ENCODE measurements at places on chromosomes 5 and 9. TPM values are rescaled to one million over a fixed set of nuclear protein-coding genes. Genes with fewer than 3 reads are reported as not detected.

GRCh38 chr9:19387317-19387716, 7.3 kb upstream of the RPS6 start:
- no peak for DNase-seq

The ARRDC1 gene
- 134 TPM for total RNA-seq

DNA sequence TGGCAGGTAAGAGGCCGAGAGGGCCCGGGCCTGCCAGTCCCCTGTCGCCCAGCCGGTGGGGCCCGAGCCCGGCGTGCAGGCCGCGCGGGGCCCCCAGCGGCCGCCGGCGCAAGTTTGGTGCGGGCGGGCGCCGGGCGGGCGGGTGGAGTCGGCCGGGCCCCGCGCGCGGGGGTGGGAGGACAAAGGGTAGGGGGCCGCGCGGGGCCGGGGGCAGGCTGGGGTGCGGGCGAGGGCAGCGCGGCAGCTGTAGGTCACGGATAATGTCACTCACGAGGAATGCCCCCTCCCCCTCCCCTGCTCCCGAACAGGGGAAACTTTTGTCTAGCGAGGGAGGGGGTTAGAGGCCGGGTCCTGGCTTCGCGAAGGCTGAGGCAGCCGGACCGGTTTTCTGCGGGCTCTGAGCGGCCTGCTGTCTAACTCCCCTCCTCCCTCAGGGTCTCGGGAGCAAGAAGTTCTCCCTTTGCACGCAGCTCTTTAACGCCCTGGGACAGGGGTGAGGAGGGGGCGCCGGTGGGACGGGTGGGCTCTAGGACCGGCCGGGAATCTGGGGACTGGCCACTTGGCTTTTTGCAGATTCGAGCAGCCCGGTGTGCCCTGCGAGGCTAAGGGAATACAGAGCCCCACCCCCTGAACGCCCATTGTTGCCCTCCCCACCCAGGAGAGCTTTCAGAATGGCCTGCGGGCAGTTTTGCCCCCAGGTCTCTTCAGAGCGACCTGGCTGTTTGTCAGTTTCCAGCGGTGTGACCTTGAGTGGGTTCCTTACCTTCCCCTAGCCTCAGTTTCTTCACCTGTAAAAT, 21.3 kb upstream of the NDST1 start:
- DNase-seq, result peak; percentile 47

- no peak for DNase-seq
These were observed at the start of gene PDLIM4 for GRCh38 chr5:132257131-132258101. Gene PDLIM4, plus strand, starts transcription at chr5:132257696. Its CDS starts 39 bp downstream, at chr5:132257735.

- DNase-seq, result no peak
These were observed 257.9 kb downstream of the RASEF start for GRCh38 chr9:82805027-82805426.

DNA sequence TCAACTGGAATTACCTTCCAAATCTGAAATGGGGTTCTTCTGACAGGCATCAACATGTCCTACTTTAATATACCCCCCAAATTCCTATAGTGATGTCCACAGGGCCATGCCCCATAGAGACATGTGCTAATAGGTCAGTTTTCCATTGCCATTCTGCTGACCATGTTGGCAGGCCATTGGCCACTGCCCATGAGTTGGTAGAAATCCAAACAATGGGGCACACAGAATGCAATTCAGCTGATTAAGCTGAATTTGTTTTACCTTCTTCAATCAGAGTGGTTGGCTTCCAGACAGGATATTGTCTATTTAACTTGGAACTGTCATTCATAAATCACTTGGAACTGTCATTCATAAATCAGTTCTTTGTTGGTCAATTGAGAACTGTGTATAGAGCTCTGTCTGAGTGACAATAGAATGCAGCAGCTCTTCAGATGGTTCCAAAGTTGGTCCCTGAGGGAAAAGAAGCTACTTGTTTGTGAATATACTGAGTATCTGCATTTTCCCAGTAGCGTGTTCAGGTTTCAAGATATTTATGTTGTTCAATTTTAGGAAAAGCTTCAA, 336.9 kb downstream of the DRD1 start:
- DNase-seq, result no peak

DNA sequence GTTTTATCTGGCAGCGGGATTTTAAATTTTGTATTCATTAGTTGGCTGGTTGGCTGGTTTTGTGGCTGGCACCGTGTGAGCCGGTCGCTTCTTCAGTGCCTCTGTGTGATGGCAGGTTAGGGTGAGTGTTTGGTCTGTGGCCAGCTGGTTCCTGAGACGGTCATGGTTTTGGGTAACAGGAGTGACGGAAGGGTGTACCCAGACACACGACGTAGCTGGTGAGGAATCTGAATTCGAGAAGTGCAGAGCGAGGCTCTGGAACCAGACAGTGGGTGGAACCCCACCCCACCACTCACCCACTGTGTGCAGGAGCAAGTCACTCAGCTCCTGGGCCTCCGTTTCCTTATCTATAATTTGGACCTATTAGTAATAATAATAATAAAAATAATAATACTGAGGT, 2.7 kb downstream of the BTNL9 start:
- DNase-seq, result no peak

The SLCO6A1 gene
- not detected for total RNA-seq

The ABO gene
- total RNA-seq, result 16.3 TPM

The DMRT2 gene
- not detected for total RNA-seq

- no peak for DNase-seq
These were observed 176.7 kb downstream of the MED10 start for GRCh38 chr5:6201631-6202030.

Measured in mucosa of gallbladder (tissue), 1 donor.